HepG2 (cell line): ENCODE measurements at places on chromosomes 1 and 21.

DNA sequence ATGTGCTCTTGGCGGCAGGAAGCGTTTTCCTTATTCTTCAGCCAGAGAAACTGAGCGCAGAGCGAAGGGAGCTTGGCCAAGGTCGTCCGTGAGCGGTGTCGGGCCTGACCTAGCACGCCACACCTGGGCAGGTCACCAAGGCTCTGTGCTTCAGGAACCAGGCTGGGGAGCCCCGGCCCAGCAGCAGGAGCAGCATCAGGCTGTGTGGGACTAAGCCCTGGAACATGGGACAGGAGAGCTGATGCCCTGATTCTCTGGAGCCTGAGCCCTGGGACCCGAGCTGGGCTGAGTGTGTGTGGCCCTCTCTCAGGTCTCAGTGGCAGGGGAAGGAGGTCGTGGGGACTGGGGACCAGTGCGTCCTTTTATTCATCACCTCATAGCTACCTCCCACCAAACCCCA lies 65.2 kb upstream of the ABCG1 start:
- no peak for DNase-seq

- DNase-seq = no peak
These were observed 426.6 kb upstream of the PLXNA2 start for GRCh38 chr1:208670778-208671177.

GRCh38 chr1:245201201-245201600 lies 46.4 kb downstream of the KIF26B start:
- DNase-seq = no peak

DNA sequence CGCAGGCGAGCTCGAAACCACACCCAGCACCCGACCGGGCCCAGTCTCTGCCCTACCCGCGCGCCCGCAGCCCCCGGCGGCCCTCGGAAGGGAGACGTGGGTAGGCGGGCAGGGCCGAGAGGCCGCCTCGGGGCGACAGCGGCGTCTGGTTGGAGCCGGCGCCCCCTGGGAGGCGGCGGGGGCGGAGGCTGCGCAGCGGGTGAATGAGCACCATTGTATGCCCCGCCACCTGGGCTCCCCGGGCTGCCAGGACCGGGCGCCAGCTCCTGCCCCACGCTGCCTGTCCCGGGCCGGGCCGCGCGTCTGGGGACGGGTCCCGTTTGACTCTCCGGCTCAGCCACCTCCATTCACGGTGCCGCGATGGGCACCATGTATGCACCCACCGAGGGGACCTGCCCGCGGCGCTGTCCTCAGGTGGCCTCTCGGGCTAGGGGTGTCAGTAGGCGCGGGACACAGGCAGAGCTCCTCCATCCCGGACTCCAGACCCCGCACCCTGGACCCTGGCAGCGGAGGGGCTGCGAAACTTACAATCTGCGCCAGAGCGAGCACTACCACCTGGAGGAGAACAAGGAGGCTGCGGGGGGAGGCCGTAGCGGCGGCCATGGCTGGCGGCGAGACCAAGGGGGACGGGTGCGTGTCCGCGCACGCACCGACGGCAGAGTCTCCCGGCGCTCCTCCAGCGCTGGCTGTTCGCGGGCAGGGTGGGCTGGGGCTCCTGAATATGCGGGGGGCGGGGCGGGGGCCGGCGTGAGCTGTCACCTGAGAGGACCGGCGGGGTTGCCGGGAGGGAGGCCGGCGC lies at the start of gene COL9A2:
Gene COL9A2, minus strand, starts transcription at position 692 of the 799 bp plus-strand sequence. Its CDS starts 89 bp downstream, at position 603.
- DNase-seq = peak; percentile 64

DNA sequence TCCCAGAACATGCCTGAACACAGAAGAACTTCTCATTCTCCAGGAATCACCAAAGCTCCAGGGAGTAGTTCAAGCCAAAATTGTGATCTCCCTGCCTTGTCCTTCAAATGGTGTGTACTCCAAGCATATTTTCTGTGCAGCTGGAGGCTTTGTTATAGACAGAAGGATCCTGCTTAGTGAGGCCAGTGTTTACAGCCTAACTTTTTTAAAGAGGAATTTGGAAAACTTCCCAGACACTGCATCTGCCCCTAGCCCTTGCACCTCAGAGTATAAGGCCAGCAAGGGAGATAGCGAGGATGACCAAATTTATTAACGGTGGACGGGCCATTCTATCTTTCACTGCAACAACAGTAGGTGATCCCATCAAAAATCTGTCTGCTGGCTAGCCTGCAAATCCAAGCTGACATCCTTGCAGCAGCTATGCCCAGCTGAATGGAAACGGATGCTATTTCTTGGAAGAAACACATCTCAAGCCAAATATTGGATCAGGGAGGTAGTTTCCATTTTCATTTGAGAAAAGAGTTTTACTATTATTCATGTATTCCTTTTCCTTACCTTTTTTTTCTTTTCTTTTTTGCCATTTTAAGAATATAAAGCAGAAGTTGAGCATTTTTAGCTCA lies 249.8 kb downstream of the USH2A start:
- DNase-seq = no peak

DNA sequence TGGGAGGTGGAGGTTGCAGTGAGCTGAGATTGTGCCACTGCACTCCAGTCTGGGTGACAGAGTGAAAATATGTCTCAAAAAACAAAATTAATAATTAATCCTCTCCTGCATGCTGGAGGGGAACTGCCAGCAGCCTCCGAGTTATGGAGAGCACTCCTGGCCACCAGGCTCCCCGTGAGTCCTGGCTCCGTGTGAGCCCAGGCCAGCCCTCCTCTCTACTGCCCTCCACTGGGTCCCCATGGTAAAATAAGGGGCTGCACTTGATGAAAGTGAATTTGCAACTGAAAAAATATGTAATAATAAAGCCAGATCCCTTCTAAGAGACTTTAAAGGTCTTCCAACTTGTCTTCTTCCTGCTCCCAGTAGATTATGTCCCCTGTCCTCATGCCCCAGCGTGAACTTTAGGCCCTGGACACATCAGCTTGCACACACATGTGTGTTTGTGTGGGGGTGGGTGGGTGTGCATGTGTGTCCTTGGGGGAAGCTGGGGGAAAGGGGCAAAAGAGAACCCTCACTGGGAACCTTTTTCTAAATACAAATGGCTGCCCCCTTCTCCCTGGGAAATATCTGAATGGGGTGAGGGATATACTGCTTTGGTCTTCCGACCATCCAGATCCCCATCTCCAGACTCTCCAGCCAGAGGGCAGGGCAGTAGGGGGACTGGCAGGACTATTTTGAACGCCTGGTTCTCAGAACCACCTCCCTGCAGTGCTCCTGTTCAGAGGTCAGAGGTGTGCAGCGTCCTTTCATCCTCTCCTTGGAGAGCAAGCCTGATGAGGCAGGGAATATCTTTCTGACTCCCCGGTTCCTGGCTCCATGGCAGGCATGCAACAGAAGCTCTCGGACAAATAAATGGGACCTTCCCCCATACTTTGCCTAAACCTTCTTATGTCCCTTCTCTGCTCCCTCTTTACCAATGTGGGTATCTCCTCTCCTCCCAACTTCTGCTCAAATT lies 26.2 kb downstream of the NEK2 start:
- DNase-seq = peak; percentile 68

DNA sequence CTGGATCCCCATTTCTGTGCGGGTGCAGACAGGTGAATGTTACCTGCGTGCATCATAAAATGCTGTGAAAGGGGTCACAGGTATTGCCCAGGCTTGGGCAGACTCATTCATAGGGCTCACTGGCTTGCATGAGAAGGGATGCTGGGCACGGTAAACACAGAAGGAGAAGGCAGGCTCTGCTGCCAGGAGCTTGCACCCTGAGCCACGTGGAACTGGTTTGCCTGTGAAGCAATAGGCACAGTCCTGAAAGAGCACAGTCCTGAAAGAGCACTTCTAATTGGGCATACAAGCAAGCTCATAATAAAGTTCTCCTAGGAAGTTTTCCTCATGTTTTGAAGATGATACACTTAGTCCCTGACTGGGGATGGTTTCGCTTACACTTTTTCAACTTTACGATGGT lies 40.9 kb downstream of the GALNT2 start:
- no peak for DNase-seq

DNA sequence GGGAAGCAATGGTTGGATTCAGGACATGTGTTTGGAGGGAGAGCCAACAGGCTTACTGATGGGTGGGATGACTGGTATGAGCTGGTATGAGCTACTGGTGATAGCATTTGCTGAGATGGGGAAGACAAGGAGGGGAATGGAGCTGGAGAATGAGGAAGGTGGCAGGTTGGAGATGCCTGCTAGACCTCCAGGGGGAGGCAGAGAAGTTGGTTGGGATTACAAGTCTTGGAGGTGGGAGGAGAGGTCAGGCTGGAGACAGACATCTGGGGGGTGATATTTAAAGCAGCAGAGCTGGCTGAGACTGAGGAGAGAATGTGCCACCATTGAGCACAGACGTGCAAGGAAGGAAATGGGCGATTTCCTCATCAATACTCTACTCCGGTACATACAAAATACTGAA lies 31.8 kb upstream of the ENO1 start:
- DNase-seq = no peak

DNA sequence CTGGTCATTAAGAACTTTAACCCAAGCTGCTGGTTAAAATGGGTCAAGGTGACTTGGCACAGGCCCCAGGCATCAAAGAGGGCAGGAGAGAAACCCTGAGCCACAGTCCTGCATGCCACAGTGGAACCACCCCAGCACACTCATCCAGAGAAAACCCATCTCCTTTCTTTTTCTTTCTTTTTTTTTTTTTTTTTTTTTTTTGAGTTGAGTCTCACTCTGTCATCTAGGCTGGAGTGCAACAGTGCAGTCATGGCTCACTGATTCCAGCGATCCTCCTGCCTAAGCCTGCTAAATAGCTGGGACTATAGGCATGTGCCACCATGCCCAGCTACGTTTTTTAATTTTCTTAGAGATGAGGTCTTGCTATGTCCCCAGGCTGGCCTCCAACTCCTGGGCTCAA lies 109.2 kb upstream of the RAB4A start:
- no peak for DNase-seq

DNA sequence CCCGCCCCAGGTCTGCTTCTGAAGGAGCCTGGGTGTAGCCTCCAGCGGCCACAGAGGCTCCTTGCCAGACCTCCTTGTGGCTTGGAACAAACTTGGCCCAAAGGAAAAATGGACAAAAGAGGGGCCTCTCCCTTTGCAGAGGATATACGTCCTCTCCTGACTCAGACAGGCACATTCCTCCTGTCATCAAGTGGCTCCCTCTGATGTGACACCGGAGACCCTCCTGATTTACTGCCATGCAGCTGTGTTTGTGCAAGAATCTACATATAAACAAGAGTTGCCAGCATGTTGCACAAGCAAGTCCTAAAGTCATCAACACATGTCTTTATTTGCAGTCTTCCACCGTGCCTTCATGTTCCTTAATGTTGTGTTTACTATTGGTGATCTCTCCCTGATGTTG lies 54.1 kb upstream of the F3 start:
- DNase-seq = no peak

DNA sequence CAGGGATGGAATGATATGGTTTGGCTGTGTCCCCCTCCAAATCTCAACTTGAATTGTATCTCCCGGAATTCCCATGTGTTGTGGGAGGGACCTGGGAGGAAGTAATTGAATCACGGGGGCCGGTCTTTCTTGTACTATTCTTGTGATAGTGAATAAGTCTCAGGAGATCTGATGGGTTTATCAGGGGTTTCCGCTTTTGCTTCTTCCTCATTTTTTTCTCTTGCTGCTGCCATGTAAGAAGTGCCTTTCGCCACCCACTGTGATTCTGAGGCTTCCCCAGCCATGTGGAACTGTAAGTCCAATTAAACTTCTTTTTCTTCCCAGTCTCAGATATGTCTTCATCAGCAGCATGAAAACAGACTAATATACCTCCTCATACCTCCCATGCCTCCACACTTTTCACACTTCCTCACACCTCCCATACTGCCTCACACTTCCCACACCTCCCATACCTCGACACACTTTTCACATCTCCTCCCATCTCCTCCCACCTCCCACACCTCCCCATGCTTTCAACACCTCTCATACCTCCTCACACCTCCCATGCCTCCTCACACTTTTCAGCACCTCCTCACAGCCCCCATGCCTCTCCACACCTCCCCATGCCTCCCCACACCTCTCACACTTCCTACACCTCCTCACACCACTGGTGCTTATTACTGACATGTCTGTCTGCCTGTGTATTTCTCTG lies 21.3 kb downstream of the GPR137B start:
- DNase-seq = no peak

DNA sequence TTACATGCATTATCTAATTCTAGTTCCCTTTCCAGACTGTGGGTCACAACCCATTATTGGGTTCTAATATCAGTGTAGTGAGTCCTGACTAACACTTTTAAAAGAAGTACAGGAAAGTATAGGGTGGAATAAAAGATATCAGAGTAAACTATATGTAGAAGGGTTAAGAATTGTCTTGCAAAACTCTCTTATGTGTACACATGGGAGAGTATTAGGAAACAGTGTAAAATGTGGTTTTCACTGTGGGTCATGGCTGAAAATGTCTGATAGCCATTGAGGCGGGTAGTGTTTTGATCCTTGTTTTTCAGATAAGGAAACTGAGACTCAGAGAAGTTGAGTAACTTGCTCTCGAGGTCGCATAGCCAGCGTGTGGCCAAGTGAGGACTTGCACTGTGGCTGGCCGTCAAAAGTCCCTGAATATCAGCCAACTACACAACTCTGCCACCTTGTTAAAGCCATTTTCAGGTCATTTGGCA lies 18.5 kb upstream of the MTARC1 start:
- peak; percentile 85 for DNase-seq

- no peak for DNase-seq
These were observed 282.2 kb downstream of the ZNF648 start for GRCh38 chr1:181779343-181779742.
